Right ventricle myocardium inferior (tissue), 1 donor: ENCODE measurements at places on chromosomes 2 and 18. TPM values are rescaled to one million over a fixed set of nuclear protein-coding genes. Genes with fewer than 3 reads are reported as not detected.

The RPIA gene
- total RNA-seq = 15.8 TPM

The ACTG2 gene
- 1.9 TPM for total RNA-seq

The NCKAP1 gene
- 135 TPM for total RNA-seq

The ACMSD gene
- total RNA-seq = not detected

The MARCHF4 gene
- 0.08 TPM for total RNA-seq

The SDC1 gene
- total RNA-seq = 0.68 TPM

The TRIM54 gene
- total RNA-seq = 282 TPM

The LIMS3 gene
- total RNA-seq = 5.3 TPM

The RFX8 gene
- total RNA-seq = not detected

DNA sequence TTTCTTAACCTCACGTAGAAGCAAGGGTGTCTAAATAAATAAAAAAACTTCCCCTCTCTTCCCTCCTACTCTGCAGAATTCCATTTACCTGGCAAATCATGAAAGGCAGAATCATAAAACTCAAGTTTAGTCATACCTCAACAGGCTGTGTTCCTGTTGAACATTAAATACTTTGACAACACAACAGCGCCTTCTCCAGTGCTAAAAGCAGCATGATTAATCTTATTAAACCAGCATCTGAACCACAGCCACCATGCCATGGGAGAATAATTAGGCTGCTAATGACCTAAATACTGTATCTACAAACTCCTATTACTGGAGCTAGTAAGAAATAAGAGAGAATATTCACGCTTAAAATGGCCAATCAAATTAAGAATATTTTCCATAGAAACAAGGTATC is 68.1 kb downstream of the CDH2 start:
- DNase-seq = no peak

DNA sequence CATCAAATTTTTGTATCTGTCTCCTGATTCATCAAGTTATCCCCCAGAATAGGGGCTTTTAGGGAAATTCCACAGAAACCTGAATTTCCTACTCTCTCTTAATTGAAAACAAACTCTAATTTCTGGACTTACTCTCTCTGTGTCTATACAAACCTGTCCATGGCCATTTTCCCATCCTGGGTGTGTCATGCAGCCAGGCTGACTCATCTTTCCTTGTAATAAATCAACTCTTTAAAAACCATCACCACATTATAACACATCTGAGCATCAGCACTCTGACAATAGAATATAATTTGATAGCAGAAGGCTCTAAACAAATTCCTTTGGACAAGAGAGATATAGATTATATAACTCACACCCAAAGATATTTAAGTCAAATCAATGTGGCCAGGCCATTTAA is 610.2 kb downstream of the DCC start:
- no peak for DNase-seq

- no peak for DNase-seq
These were observed 189.4 kb upstream of the LHCGR start for GRCh38 chr2:48944956-48945355.

- DNase-seq = no peak
These were observed 71.0 kb downstream of the COX7A2L start for GRCh38 chr2:42290005-42290404.

- DNase-seq = no peak
These were observed 3.2 kb downstream of the UBE2E3 start for GRCh38 chr2:180983468-180984242.

GRCh38 chr2:215435280-215435869 is 493 bp downstream of the FN1 start:
- peak; percentile 61 for DNase-seq

DNA sequence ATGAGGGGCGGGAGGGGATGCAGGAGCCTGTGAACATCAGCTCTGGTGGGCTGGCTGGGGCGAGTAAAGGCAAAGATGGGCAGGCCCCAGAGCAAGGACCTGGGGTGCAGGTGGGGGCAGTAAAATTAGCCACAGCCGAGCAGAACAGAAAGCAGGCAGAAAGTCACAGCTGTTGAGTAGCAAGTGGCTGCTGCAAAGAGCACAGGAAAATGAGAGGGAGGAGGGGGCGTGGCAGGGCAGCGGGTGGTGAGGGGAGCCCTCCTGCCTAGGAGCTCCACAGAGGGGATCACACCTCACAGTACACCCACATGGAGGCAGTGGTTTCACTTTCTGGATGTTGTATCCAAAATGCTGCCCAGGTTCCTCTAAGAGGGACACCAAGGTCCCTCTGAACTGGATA is 79.6 kb downstream of the LBH start:
- no peak for DNase-seq

- DNase-seq = no peak
These were observed 124.3 kb upstream of the AQP4 start for GRCh38 chr18:26989842-26990241.

GRCh38 chr2:225841314-225841713 is 441.8 kb downstream of the NYAP2 start:
- DNase-seq = no peak

- no peak for DNase-seq
These were observed 24.5 kb downstream of the IRS1 start for GRCh38 chr2:226775032-226775509.

DNA sequence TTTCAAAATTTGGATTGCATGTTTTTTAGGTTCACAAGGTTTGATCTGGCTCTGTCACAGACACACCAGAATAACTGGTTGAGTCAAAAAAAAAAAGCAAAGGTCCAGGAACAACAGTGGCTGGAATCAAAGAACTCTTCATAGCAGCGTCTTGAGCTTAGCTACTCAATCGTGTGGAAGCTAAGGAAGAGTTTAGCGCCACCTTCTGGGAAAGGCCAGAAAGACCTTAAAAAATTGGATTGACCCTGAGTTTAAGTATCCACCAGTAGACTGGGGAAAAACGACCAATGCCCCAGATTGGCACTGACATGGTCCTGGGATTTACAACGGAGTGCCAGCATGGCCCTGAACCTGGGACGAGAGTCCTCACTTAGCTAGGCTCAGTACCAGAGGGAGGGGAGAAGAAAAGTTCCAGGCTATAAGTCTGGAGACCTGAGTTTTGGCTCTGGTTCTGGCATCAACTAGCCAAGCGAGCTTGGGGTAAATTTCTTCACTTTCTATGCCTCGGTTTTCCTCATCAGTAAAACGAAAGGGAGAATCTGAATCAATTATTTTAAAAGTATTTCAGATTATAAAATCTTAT is 71.1 kb upstream of the TFCP2L1 start:
- no peak for DNase-seq
